ENCODE measurements at places on chromosomes 1 and 21.

DNA sequence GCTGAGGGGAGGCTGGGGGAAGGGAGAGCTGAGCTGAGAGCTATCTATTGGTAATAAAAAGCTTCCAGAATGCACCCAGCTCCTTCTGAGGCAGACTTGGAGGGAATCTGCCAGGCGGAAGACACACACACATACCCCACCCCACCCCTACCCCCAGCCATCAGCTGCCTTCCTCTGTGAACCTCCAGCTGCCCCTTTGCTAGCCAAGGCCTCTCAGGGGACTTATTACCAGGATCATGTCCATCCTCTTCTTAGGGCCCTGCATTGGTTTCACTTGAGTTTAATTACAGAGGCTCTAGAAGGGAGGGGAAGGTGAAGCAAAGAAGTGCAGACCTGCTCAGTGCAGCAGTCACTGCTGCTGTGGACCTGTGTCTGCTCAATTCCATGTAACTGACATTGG is 156.4 kb downstream of the OMA1 start:
- ATAC-seq = no peak

- ATAC-seq = no peak
These were observed 72.0 kb downstream of the WARS2 start for GRCh38 chr1:119068427-119068826.

DNA sequence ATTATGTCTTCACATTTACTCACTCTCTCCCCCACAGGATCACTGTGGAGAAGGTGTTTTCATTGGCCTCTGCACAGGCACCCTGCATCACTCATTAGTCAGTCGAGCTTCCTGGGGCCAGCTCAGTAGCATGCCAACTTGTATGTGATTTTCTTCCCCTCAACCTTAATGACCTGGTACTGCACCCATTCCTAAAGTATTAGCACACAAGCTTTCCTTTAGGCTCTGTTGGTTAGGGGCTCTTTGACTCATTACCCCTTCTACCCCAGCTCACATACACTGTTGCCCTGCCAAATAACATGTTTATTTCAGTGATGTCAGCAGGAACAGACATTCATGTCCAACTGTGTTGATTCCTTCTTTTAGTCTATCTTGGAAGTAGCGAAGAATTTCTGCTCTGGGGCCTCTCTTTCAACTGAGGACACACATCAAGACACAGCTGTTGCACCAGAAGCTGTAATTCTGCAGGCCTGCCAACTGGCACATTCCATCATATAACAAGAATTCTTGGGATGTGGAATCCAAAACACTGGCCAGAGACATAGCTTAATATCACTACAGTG is 603.5 kb upstream of the ADAMTS5 start:
- no peak for ATAC-seq

GRCh38 chr1:63701187-63701586 is 72.6 kb upstream of the ROR1 start:
- ATAC-seq = no peak

- no peak for ATAC-seq
These were observed 14.7 kb downstream of the TMEM81 start for GRCh38 chr1:205069371-205070125.

DNA sequence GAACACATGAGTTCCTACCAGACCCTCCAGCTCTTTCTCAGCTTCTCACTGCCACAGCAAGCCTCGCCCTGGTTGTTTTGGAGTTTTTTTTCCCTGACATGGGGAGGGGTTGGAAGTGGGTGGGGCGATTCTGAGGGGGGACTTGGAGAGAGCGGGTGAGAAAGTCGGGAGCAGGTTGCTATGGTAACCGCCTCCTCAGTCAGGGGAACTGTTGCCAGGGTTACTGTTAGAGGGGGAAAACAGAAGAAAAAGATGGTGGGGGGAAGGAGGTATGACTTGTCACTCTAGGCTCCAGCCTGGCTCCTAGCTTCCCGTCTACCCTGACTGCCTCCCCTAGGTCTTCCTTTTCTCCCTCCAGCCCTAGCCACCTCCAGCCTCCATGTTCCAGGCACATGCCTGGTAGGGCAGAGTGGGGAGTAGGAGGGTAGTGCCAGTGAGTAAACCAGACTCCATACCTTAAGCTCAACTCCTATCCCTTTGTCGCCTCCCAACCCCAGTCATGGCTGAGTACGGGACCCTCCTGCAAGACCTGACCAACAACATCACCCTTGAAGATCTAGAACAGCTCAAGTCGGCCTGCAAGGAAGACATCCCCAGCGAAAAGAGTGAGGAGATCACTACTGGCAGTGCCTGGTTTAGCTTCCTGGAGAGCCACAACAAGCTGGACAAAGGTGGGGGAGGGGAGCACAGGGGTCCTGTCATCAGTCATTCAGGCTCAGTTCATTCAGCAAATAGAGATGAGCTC is 6.0 kb downstream of the PEA15 start:
- no peak for ATAC-seq

Measured in activated CD4-positive, CD25-positive, alpha-beta regulatory T cell treated with anti-CD3 and anti-CD28 coated beads, Interleukin-2, amount 50 U/mL, for 24 hours (primary cell).